ENCODE measurements at places on chromosomes 13 and 19.

DNA sequence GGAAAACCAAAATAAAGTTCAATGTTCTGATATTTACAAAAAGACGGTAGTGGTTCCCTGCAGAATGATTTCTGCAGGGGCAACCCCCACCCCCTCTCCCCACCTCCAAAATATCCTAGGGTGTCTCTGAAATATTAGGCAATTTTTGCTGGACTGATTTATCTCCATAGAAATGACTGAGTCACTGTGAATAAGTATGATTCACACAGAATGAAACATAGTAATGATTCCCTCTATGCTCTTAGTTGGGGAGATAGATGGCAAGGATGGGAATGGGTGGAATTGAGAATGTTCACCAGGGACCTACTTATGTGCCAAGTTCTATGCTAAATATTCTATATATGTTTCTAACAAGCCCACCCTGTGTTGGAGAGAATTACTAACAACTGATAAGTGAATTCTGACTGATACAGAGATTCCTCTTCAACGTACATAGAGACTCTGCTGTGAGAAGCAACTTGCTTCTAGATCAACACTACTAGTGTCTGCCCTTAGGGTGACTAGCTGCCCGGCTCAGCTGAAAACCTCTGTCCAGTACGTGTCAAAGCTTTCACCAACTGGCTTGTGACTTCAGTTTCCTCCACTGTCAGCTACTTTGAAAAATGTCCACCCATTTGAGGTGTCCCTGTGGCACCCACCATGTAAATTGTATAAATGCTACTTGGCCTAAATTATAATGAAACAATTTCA lies 38.4 kb upstream of the RAP2A start:
- no peak for DNase-seq

DNA sequence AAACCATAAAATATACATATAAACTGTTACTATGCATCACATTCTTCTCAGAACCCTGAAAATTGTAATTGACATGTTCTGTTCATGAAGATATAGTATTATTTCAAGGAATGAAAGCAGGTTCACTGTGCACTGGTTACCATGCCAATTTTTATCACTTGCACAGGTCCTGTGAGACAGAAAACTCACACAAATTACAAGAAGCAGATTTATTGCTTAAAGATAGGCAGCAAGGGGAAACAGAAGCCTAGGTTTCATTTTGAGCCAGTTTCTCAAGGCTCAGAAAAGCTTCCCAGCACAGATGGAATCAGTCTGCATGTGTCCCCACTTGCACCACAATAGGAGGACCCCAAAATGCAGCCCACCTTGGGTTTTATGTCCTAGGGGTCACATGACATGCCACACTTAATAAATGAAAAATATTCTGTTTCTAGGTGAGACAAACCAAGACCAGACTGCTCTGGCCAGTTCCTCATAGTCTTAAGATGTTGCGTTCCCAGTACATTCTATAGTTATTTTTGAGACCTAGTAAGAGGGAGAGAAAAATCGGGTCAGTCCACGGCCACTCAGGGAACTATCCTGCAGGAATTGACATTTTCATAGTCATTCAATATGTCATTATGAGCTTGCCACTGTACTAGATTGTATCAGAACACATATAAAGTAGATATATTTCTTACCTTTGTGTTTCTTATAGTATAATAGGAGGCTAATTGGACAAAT lies 459.1 kb upstream of the ATXN8OS start:
- no peak for DNase-seq

- DNase-seq: no peak
Observed at GRCh38 chr19:18349524-18350128, 9.2 kb downstream of the PGPEP1 start.

DNA sequence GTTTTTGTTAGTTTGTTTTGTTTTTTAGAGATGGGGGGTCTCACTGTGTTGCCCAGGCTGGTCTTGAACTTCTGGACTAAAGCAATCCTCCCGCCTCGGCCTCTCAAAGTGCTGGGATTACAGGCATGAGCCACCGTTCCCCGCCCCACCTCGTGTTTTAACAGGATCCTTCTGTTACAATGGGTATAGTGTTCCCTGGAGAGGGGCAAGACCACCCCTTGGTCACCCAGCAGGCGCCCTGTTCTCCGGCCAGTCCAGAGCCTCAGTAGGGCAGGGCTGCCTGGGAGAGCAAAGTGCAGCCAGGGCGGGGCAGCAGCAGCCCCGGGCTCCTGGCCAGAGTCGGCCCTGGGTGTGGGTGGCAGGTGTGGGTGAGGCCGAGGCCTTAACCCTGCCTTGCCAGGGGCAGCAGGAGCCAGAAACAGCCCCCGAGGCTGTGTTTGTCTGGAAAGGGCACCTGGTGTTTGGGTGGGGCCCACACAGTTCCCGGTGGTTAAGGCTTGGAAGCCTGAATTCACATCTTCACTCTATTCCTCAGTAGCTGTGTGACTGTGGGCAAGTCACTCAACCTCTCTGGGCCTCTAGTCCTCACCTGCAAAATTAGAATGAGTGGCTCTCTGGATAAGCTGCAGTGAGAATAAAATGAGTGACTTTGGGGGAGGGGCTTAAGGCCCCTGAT lies 7.2 kb downstream of the VASP start:
- no peak for DNase-seq

- peak; percentile 84 for DNase-seq
Observed at GRCh38 chr13:26557393-26558073, at the start of gene WASF3. Gene WASF3 (plus strand): TSS chr13:26557683. CDS start chr13:26642271, 84,588 bp downstream.

DNA sequence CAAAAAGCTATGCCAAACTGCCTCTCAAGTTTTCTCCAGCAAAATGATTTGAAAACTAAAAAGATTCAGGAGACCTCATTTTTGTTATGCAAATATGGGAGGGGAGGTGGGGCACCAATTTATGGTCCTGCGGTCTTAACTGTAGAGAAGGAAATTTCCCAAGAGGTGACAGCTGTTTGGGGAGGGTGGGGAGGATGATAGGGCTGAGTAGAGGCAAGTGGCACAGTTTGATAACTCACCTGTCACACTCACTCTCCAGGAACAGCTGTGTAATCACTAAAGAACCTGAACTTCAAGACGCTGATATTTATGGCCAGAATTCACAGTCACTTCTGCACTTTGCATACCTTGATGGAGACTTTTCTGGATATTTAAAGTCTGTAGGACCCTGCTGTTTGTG lies 232.9 kb upstream of the STARD13 start:
- DNase-seq: no peak

DNA sequence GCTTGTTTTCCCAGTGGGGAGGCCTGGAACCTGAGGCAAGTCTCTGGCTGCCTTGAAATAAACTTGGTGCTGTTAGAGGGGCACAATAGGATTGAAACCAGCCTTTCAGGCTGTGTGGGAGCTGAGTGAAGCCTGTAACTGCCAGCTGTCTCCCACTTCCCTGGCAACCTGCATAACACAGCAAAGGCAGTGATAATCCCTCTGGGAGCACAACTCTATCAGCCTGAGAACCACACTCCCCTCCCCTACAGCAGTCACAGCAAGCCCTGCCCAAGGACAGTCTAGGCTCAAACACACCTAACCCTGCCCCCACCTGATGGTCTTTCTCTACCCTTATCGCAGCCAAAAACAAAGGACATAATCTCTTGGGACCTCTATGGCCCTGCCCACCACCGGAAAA lies 683.8 kb upstream of the ATXN8OS start:
- no peak for DNase-seq

- DNase-seq: no peak
Observed at GRCh38 chr13:76942363-76942762, 5.9 kb upstream of the ACOD1 start.

DNA sequence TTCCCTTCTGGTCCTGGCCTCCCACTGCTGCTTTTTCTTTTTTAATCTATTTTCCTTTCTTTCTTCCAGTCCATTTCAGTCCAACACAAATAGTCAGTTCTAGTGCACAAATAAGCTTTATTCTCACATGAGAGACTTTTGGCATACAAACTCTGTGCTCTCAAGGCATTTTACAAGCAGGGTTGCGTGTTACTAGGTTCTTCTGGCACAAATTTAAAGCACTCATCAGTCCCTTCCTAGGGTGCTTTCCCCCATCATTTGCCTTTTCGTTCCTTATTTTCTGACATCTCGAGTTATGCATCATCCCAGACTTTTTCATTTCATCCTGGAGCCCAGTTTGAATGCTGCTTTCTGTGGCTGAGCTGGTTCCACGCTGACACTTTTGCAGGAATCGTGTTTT lies 29.8 kb upstream of the IL17D start:
- no peak for DNase-seq

- no peak for DNase-seq
Observed at GRCh38 chr13:111033172-111034130, 81.7 kb upstream of the ARHGEF7 start.

DNA sequence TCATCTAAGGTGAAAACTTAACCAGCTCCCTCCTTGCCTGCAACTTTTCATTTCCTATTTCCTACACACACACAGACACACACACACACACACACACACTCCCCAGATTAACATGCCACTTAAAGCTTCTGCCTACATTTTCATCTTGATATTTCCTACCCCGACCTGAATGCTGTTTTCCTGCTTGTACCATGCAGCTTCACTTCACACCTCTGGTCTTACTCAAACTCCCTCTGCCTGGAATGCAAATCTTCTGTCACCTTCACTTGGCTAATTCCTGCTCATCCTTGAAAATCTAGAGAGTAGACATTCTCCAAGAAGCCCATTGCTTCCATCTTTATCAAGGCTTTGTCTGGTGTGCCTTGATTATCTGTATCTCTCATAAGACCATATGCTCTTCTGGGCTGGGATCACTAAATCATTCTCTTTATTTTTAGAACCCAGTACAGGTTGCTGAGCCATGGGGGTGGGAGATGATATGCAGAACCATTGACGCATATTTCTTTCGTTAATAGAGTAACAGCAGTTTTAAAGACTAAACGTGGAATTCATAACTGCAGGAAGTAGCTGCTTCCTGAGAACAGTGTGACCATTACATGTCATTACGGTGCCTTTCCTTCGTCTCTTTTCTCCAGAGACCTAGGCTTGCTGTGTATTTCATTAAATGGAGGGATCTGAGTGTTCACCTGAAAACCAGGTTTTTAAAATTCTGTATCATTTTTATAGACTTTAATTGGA lies 37.7 kb downstream of the CNMD start:
- no peak for DNase-seq

DNA sequence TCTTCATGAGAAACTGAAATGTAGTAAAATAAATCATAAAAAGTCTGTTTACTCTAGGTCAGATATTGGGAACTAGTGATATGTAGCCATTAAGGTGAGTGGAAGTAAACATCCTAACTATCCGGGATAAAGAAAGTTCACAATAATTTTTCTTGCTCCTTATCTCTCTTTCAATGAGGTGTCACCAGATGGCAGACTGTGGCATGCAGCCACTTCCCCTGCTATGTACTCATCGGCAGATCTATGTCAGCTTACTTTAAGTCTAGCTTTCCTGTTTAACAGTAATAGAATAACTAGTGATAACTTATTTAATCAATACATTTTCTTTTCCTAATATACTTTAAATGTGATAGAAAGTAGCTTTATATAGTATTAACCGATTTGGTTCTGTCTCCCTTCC lies 181.9 kb downstream of the NDFIP2 start:
- no peak for DNase-seq

GRCh38 chr13:100518394-100519062 lies 70.1 kb downstream of the GGACT start:
- DNase-seq: no peak

DNA sequence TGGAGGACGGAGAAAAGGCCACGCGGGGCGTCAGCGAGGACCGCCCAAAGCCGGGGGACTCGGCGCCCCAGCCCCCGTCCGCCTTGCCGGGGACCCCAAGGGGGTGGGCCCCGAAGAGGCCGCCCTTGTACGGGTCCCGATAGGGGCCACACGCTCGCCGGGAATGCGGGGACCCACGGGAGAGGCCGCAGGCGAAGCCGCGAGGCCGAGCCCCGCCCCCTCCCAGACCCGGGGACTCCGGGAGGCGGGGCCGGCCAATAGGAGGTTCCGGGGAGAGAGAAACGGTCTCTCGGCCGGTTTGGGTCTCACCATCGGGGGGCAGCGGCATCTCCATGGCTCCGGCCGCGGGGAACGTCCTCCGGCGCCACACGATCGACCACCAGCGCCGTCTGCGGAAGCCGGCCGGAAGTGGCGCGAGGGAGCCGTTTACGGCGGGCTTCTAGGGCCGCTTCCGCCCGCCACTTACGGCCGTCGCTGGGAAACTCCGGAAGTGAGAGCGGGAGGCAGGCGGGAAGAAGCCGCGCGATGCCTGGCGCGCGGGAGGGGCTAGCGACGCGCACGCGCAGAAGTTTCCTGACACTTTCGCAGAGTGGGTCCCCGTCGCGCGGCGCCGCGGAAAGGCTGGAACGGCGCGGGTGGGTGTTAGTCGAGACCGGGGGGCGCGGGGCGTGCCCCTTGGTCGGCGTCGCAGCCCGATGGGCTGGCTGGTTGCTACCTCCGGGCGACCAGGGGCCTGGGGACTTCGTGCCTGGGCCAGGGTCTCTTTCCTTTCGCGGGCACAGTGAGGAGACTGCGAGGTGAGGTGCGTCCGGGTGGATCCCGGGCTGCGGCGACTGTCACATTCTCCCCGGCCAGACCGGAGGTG lies at the start of gene CHERP:
CHERP (minus strand) TSS at position 393 of the 865 bp plus-strand sequence; CDS start at position 334, 59 bp downstream.
- DNase-seq: peak; percentile 82

GRCh38 chr19:39671739-39672363 lies 16.1 kb downstream of the LGALS16 start:
- no peak for DNase-seq

DNA sequence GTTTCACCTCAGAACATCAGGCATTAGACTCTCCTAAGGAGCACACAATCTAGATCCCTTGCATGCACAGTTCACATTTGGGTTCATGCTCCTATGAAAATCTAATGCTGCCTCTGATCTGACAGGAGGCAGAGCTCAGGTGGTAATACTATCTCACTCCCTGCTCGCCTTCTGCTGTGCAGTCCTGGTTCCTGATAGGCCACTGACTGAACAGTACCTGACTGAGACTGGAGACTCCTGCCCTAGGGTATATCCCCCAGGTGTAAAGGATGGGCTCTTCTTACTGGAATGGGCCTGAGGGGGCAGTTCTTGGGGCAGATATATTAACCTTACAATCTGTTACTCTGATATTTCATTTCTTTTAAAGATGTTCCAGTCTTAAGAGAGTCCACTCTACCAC lies 6.3 kb downstream of the OBI1 start:
- DNase-seq: no peak
